ENCODE measurements at places on chromosomes 2 and 18.

- no peak for DNase-seq
Measured at GRCh38 chr18:44849361-44849760, 168.7 kb downstream of the SETBP1 start.

- no peak for DNase-seq
Measured at GRCh38 chr2:161238265-161238559, 70.0 kb upstream of the PSMD14 start.

GRCh38 chr2:14354231-14354630 is 278.3 kb upstream of the LRATD1 start:
- no peak for DNase-seq

DNA sequence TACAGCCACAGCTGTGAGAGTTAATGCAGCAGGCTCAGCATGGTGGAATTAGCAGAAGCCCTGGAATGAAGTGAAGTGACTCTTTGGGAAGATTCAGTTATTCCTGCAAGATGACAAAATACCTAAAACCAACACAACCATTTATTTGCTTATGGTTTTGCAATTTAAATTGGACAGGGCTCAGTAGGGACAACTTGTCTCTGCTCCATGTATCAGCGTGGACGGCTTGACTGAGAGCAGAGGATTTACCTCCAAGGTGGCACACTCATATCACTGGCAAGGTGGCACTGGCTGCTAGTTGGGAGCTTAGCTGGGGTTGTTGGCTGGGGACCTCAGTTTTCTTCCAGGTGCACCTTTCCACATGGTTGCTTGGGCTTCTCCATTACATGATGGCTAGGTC is 58.3 kb downstream of the LTBP1 start:
- DNase-seq, result no peak

- DNase-seq, result no peak
Measured at GRCh38 chr2:45897842-45898241, 246.4 kb downstream of the PRKCE start.

DNA sequence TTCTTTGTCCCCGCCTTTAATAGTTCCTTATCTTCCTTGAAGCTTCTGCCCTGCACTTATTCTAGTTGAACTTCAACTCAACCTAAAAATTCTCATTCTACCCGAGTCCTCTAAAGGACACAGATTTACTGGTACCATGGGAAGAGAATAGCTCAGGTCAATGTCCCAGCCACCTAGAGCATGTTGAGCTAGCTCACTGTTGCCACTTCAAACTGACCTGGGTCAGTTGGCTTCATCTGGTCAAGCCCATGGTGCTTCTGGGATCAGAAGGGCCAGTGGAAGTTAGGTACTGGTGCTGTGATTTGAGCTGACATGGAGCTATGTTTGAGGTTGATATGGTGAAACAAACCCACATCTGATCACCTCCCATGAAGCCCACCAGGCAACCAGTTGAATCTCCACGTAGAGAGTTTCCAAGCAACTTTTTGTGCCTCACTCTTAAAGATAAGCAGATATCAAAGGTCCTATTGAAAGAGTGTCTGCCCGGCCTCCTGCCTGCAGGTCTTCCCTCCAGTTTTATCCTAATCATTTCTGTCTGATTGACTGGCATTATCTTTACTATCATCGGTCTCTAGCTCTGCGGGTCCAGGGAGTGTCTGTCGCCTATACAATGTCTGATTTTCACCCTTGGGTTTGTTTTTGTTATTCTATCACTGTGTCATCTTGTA is 17.2 kb downstream of the GREB1 start:
- no peak for DNase-seq

GRCh38 chr2:239461291-239462190 is 60.7 kb upstream of the HDAC4 start:
- DNase-seq, result no peak

DNA sequence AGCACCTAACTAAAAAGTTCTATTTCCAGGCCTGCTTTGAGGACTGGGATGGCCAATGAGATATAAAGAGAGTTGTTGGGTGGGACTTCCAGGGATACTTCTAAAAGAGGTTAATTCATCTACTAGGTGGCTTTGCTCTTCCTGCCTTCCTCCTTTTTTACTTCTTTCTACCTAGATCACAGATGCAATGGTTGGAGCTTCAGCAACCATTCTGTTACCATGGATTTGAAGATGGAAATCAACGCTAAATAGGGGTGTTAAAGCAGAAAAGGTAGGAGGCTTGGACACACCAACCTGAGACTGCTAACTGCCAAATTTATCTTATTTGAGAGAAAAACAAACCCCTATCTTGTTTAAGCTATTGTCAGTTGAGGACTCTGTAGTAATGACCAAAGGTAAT is 116.3 kb upstream of the STON1 start:
- no peak for DNase-seq

DNA sequence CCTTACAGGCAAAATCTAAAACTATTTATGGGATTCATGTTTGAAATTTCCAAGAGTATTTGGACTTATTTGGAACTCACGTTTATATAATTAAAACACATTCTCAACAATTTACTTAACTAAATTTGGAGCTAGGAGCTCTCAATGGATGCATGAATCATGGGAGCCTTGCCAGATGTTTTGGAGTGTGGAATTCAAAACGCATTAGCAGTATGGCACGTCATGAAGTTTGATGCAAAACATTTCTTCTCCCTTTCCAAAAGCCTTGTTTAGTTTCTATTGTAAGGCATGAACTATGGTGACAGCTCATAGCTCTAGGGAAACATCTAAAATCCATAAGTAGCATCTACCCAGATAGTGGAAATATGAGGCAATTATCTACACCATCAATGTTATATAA is 701.6 kb downstream of the SATB2 start:
- no peak for DNase-seq

GRCh38 chr18:65983750-65984149 is 232.9 kb downstream of the CDH7 start:
- no peak for DNase-seq

- DNase-seq, result no peak
Measured at GRCh38 chr2:236317938-236318396, 53.8 kb upstream of the ASB18 start.

GRCh38 chr2:20584399-20585358 is 66.2 kb downstream of the HS1BP3 start:
- no peak for DNase-seq

- DNase-seq, result no peak
Measured at GRCh38 chr2:39094717-39095363, 26.0 kb downstream of the SOS1 start.

GRCh38 chr2:187900021-187900420 is 345.8 kb upstream of the TFPI start:
- DNase-seq, result no peak

- no peak for DNase-seq
Measured at GRCh38 chr2:231672617-231673347, 35.5 kb upstream of the PTMA start.

DNA sequence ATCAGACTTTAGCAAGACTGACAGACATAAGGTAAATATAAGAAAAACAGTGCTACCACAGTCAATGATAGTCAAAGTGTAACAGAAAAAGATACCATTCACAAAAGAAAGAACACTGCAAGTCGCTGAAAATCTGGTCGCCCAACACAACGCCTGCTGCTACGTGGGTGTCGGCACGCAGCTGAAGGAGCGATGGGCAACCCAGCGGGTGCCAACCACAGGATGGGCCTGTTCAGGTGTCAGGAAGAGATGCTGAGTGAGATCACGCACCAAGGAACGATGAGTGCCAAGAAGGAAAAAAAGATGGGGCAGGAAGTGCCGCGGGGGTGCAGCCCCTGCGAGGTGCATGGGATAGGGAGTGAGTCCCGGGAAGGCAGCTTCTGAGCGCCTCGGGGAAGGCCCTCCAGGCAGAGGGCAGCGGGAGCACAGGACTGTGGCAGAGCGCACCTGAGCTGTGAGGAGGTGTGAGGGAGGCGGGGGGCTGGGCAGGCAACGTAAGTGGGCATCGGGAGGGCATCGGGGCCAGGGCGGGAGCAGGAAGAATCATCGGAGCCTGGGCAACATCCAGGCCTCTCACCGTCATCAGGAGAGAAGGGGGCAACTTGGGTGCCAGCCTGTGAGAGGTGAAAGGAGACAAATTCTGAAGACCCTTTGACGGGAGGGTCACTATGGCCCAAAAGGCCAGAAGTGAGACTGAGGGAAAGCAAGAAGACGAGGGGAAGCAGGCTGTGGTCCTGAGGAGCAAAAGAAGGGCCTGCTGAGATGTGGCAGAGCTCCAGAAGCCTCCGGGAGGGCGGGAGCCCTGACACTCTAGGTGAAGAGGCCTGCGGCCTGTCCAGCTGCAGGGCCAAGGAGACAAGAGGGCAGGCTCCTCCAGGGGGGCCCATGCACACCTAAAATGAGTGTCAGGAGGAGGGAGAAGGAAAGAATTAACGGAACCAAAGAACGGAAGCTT is 14.8 kb upstream of the MTERF4 start:
- no peak for DNase-seq

GRCh38 chr2:160397530-160397865 is 96.1 kb downstream of the RBMS1 start:
- DNase-seq, result no peak

DNA sequence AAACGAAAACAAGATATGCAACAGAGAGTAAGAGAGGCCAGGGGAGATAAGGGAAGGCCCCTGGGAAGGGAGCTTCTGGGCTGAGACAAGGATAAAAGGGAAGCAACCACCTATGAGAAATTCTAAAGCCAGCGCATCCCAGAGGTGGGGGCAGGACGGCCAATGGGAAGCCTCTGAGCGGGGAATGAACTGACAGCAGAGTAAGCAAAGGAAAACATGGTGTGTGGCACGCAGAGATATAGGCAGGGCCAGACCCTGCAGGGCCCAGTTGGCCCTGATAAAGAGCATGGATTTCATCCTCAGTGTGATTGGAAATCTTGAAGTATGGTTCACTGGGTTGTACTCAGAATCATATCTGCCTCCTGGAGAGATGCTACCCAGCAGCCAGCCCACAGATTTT is 78.7 kb downstream of the IRS1 start:
- no peak for DNase-seq

GRCh38 chr2:12717191-12718014 is 667 bp downstream of the TRIB2 start:
- DNase-seq, result peak; percentile 21

DNA sequence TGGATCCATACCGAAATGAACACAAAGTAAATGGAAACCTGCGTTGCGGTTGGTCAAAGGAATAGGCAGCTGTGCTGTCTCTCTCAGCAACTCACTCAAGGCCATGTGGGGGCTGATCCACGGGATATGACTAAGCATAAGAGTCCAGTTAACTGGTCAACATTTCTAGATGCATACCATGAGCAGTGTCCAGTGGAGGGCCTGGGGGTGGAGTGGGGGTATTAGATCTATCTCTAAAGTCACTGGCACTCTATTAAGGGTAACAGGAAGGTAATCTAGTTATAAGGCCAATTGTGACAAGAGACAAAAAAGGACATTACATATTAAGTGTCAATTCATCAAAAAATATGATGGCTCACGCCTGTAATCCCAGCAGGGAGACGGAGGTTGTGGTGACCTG is 136.8 kb downstream of the TTC32 start:
- DNase-seq, result no peak

- DNase-seq, result no peak
Measured at GRCh38 chr2:28334527-28334894, 58.1 kb upstream of the FOSL2 start.

- no peak for DNase-seq
Measured at GRCh38 chr2:96512341-96512740, 7.2 kb upstream of the NEURL3 start.

DNA sequence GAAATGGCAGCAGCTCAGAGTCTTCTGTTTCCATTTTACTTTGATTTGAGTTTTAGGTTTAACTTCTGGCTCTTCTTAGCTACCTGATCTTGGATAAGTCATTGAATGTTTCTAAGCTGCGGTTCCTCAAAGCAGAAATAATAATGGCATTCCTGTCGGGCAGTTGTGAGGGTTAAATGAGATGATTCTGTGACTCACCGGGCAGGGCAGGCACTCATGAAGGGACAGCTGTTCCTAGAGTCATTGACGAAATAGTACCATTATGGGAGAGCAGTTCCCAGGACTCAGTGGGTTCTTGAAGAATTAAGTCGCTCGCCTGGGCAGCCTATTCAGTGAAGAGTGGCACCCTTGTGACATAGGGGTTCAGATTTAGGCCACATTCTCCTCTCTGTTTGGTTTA is 10.3 kb downstream of the TRIB2 start:
- no peak for DNase-seq

DNA sequence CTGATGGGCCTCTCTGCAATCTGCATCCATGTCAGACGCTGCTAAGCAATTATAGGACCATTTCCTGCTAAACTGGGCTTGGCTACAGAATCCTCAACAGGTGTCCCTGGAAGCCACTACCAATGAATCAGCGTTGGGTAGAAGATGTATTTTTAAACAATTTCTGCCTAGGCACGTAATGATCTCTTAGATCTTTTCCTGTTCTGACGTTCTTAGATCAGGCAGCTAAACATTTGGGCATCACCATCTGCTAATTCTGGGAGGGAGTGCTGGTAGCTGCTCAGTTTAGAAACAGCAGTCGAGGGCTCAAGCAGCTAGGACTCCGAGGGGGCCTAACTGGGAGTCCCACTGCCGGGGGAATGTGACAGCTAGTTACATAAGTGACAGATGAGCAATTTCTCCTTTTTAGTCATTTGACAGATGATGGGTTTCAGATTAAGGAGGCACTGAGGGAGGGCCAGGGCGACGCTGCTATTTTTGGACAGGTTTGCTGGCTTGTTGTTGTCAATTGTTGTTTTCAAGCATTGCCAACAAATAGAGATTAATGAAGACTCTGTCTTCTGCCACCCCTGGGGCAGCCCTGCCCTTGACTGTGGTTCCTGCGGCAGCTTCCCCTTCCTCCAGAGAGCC is 92.7 kb downstream of the MRO start:
- no peak for DNase-seq

DNA sequence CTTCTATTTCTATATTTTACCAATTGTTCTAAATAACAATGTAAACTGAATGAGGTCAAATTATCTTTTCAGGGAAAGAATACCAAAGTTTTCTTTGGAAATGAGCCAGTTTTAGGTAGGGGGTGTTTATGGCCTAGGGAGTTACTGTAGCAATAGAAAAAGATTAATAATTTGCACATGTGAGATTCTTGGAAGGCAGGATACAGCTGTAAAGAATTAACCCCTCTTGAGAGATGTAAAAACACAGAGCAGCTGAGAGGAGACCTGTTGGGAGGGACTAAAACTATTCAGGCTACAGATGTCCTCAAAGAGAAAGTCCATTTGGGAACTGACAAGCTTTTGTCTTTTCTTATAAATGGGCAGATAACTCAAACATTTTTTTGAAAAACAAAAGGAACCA is 182.2 kb downstream of the FIGN start:
- DNase-seq, result no peak

All from stimulated activated CD8-positive, alpha-beta memory T cell treated with anti-CD3 and anti-CD28 coated beads, Interleukin-4, amount 100 ng/mL, for 4 hours (primary cell).